Stimulated activated naive CD4-positive, alpha-beta T cell treated with Interleukin-2 at 50 U/mL for 16 hours (primary cell): ENCODE measurements at places on chromosomes 12 and 14.

DNA sequence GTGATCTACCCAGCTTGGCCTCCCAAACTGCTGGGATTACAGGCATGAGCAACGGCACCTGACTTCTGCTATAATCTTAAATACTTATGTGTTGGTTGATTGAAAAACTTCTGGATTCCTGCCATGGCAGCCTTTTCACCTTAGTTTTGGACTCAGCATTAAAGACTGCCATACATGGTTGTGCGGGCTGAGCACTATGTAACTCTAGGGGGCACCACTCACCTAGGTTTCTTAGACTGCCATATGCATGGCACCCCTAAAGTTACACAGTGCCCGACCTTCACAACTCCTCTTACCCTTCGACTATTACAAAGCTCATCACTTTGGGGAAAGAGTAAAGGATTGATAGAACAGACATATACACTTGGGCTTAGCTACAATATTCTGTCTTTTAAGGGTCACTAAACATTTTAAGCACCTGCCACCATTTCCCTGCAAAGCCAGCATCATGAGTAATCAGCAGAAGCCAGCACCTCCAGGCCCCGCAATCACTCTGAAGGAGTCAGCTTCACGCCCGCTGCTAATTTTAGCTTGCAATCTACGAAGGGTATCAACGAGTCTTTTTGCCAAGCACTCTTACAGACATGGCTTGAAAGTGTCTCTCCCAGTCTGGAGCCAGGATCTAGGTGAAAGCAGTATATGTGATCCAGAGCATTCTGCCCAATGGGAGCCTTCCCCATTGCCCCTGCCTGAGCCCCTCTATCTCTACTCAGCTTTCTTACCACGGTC, 59.8 kb downstream of the SUDS3 start:
- no peak for DNase-seq

DNA sequence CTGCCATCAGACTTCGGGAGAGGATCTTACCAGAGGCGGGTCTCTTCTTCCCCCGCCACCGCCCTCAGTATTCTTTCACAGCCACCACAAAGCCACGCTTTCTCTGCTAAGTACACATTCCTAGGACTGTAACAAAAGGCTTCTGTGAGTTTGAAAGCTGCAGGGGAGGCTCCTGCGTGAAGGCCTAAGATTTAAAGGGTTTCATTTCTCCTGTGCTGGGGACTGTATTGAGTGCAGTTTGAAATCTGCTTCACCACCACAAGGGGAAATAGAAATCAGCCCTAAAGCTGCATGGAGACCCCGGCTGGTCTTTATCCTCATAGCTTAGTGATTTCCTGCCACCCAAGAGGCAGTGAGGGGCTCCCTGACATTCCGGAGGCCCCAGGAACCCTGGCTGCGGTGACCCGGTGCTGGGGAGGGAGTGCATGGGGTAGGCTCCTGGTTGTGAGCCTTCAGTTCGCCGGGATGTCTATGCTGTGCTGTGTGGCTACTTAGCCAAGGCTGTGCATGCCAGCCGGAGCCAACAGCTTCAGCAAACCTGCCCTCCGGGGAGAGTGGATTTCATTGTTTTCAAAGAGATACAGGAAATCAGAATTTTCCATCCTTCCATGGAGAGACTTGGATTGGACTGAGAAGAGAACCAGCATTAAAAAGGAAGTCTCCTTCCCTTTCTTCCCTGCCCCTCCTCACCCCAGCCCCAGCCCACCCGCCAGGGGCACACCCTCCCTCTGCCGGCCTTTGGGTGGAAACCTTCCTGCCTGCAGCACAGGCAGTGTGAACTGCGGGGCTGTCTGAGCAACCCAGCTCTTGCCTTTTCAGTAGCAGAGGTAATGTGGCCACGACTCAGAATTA, 163.3 kb downstream of the ETV6 start:
- DNase-seq, result no peak

DNA sequence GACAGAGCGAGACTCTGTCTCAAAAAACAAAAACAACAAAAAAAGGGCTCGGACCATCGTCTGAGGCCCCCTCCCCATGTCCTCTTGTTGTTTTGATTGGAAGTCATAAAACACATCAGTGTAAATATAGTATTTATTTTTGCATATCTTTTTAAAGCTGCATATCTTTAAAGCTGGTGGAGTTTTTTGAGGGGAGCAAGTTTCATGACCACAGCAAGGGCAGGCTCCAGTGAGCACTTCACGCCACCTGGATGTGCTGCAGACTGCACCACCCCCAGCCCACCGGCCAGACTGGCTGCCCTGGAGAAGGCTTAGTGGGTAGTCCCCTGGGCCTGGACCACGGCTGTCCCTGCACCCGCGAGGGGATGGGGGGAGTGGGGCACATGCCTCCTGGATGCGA, 11.9 kb upstream of the BCL7A start:
- no peak for DNase-seq

GRCh38 chr14:20327005-20327869, 5.8 kb downstream of the CCNB1IP1 start:
- no peak for DNase-seq

DNA sequence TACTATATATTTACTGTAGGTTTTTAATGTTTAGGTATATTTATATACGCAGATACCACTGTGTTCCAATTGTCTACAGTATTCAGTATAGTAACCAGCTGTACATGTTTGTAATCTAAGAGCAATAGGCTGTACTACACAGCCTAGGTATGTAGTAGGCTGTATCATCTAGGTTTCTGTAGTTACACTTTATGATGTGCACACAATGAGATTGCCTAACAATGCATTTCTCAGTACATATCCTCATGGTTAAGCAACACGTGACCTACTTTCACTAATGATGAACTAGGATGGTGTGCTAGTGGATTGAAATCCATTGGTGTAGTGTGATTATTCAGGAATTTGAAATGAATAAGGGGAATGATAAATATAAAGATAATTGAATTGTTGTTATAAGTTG, 77.7 kb downstream of the ETNK1 start:
- no peak for DNase-seq

DNA sequence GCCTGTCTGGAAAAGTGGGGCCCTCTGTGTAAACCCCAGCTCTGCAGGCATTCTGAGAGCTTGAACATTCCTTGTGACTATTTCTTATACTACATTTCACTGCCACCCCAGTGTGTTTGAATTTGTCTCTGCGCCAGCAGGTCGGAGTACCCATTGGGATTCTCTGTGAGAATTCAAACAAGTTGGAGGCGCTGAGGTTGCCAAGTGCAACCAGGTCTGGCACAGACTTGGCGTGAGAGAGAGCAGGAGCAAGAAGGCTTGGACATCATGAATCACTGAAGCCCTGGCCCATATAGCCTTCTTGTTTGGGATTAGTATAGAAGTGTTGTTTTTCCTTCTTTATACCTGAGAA, 33.0 kb upstream of the ATP2A2 start:
- DNase-seq, result no peak

DNA sequence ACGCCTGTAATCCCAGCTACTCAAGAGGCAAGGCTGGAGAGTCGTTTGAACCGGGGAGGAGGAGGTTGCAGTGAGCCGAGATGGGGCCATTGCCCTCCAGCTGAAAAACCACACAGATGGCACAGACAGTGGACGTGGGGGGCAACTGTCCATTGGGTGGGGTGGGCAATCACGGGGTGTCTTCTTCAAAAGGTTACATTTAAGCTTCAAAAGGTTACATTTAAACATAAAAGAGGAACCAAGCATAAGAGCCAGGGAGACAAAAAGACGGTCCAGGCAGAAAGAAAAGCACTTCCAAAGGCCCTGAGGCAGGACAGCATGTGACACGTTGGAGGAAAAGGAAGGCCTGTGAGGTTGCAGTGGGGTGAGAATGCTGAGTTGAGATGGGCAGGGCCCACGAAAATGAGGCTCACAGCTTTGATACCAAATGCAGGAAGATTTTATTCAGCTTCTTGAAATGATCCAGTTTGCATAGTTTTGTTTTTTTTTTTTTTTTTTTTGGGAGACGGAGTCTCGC, 10.7 kb downstream of the SCARB1 start:
- no peak for DNase-seq

GRCh38 chr14:92641306-92641705, 107.1 kb downstream of the LGMN start:
- DNase-seq, result no peak

GRCh38 chr14:75826599-75826998, 155.2 kb downstream of the TGFB3 start:
- DNase-seq, result no peak

GRCh38 chr14:27410981-27411380, 813.1 kb upstream of the NOVA1 start:
- DNase-seq, result no peak

GRCh38 chr12:66409195-66409871, 107.0 kb downstream of the HELB start:
- no peak for DNase-seq

DNA sequence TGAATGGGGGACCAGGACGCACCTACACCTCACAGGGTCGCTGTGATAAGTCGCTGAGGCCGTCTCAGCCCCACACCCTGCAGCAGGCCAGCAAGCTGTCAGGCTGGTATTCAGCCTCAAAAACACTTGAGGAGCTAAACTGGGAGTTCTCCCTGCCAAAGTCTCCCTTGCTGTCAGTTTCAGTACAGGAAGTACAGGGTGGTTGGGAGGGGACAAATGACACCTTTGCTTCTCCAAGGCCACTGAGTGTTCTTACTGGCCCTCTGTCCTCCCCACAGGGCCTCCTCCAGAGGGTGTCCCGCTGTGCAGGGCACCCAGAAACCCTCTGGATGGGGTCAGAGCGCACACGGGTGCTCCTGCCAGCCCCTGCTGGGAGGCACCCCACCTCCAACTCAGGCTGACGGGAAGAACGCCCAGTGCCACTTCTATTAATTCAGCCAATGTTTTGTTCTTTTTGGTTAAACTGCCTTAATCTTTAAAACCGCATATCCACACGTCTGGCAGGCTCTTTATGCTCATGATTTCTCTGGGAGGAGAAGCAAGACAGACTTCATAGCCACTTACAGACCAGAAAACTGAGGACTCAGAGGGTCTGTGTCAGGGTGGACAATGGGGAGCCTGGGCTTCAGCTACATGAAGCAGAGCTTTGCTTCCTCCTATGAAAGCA, 75.9 kb downstream of the ITPK1 start:
- DNase-seq, result no peak
